HepG2 (cell line): ENCODE measurements at places on chromosomes 7 and 10.

DNA sequence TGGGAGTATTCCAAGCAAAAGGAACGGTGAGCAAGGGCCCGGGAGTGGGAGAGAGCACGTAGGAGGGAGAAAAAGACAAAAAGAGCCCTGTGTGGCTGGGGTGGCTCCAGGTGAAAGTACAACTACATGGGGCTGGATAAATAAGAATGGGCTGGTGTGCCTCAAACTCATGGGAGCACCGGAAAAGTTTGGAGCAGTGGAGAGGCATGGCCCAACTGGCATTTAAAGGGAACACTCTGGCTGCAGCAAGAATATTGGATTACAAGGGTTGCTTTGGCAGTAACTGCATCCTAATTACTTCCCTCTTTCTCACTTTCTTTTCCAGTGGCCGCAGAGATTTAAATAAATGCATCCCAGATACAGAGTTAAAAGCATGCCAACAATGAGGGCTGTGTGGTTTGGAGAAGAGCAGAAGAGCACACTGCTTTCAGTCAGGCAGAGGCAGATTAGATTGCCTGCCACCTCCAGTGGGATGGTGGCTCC, 39.1 kb upstream of the HERPUD2 start:
- peak; percentile 15 for DNase-seq

- DNase-seq: no peak
Measured at GRCh38 chr7:114225784-114226183, 188.8 kb upstream of the FOXP2 start.

DNA sequence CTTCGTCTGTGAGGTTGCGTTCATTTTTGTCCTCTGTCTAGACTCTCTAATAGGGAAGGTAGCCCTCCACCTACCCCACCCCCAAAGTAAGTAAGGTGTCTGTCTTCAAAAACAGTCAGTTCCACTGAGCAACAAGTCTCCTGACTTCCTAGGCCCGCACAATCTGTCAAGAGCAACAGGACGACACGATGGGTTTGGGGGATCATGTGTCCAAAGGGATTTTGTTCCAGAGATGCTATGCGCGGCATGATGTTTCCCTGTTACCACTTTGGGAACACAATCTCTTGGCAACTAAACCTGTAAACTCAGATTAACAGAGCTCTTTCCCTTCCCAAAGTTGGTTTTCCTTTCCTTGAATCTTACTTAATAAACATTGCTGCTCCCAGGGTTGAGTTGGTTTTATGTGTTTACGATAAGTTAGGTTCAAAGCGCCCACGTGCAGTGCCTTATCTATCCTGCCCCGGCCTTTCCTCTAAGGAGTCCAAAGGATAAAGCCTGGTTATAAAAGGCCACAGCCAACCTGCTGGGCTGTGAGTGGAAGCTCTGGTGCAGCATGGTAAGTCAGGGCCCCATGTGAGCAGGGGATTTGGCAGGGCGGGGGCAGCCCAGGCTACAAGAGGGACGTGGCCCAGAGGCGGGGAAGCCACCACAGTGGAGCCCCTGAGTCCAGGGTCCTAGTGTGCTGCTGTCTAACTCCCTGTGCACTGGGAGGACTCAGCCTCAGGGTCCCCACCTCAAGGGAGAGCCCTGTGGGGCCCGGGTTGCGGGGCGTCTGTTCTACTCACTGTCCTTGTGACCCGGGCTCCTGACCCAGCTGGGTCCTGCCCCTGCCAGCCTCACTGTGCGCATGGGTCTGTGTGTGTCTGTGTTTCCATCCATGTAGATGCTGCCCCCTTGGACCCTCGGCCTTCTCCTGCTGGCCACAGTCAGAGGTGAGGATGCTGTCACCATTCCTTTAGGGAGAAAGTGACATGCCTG, at the start of gene PNLIPRP2:
TSS of gene PNLIPRP2 (plus strand) at position 531 of the 978 bp plus-strand sequence.
- peak; percentile 48 for DNase-seq

DNA sequence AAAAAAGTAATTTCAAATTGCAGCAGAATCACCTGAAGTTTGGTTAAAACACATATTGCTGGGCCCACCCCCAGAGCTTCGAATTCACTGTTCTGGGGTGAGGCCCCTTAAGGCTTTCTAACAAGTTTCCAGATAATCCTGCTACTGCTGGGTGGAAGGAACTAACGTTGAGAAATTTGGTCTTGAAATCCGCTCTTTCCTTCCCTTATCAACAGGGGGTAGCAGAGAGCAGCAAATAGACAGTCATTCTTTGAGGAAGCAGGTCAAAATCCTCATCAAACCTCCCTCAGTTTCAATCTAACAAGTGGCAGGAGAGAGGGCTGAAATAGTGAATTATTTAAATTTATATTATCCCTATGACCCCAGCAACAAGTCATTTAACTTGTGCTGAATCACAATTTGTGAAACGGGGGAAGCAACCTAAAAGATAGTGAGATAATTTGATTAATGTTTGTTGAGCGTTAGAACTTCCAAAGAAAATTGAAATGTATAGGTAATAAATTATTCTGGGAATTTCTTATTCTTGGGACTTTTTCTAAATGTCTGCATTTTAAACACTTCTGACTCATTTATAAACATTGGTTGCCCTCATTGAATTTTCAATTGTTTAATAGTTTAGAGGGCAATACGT, 21.7 kb upstream of the MALSU1 start:
- DNase-seq: peak; percentile 76

DNA sequence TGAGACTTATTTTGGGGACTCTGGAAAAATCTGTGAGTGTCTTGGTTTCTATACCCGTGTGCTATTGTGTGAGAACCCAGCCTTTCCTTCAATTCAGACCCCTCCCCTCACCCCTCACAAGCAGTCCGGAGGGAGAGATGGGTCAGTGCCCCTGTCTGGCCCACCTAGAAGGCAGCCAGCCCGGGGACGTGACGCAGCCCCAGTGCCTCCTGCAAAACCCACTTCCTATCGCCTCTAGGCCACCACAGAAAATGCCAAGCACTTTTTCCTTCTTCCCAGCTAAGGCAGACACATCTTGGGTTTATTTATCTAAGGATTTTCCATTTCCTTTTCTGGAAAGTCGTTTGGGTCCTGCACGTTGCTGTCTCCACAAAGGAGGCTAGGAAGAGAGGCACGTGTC, 11.6 kb upstream of the AQP1 start:
- no peak for DNase-seq

DNA sequence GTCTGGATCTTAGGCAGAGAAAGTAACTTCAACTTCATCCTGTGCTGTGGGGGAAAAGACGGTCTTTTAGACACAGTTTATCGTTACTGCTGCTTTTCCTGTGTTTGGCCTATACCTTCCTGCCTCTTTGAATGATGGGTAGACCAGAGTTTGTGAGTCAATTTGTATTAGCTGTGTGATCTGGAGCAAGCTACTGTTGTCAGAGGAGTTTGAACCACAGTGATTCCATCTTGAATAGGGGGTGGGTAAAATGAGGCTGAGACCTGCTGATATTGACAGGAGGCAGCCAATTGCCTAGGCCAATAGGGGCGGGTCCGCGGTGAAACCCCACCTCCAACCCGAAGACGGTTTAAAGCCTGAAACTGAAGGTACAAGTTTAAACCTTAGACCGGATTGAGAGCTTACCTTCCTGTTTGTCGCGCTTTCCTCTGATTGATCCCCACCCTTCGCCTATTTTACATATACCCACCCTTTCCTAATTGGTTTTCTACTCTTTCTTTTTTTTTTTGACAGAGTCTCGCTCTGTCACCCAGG, 35.8 kb upstream of the EIF4H start:
- no peak for DNase-seq

- DNase-seq: no peak
Measured at GRCh38 chr7:101625031-101625791, 3.9 kb downstream of the MYL10 start.

DNA sequence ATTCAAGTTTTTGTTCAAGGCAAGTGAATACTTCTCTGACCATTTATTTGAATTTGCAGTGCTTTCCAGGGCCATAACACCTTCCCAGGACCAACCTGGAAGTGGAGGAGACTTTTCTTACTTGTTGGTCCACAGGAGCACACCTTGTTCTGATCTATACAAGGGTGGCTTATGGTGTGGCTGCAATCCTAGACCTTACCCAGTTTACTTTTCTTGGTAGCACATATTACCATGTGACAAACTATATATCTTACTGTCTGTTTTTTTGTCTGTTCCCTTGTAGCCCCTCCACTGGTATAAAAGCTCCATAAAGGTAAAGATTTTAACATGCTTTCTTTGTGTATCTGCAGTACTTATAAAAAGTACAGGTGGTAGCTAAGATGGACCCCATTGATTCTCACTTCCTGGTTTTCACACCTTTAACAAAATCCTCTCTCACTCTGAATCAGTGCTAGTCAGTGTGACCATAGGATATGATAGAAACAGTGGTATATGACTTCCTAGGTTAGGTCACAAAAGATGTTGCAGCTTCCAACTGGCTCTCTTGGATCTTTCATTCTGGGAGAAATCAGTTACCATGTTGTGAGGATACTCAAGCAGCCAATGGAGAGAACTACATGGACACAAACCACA, 5.6 kb upstream of the ASB4 start:
- no peak for DNase-seq

GRCh38 chr7:93819699-93820098, 70.9 kb downstream of the TFPI2 start:
- no peak for DNase-seq

DNA sequence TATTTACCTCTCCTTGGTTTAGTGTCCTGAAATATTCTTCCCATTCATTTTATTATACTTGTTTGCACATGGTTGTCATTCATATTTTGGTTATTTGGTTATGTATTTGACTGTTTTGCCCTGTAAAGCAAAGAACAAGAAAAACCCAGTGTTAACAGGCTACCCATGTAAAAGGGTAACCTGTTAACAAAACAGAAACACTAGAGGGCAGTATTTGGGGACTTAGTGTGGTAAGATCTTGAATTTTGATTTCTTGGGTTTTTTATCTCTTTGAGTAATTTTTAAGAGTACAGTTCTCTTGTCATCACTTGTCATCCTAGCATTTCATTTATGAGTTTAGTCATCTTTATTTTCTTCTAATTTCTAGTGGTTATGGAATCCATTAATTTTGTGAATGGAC, 51.3 kb downstream of the POLL start:
- DNase-seq: peak; percentile 23

DNA sequence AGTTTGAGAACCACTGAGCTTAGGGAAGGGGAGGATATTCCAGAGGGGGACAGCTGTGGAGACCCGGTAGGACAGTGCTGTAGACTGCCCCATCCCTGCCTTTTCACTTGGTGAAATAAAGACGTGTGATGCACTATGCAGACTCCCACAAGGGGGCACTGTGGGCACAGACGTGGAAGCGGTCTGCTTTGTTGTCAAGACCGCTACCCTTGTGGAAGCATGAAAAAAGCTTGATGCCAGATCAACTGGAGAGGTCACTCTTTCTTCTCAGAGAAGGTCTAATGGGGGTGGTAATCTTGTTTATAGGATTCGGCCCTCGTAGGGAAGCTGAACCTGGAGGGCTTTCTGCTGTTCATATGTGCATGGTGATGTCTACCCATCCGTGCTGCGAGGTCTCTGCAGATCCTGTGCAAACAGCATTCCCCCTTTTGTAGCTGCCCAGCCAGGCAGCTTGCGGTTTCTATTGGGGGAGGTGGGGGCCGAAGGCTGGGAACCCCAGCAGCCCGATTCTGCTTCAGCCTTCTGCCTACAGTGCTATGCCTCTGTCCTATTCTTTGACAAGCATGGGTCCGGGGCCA, 13.7 kb downstream of the RPS24 start:
- peak; percentile 79 for DNase-seq

DNA sequence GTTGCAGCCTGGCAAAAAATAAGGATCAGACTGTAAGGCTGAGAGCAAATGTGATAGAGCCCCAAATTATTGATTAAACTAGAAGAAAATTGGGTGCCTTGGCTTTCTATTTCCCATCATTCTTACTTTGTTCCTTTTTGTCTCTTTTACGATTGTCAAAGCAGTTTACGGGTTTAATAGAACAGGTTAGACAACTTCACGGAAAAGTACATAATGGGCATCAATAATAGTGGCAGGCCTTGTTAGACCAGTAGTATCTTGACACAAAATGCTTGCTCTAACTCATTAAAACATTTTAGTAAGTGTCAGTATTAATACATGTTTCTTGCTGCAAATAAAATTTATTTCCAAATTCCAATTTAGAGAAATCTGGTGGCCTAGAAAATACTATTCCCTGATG, 14.5 kb upstream of the GGCT start:
- DNase-seq: no peak

DNA sequence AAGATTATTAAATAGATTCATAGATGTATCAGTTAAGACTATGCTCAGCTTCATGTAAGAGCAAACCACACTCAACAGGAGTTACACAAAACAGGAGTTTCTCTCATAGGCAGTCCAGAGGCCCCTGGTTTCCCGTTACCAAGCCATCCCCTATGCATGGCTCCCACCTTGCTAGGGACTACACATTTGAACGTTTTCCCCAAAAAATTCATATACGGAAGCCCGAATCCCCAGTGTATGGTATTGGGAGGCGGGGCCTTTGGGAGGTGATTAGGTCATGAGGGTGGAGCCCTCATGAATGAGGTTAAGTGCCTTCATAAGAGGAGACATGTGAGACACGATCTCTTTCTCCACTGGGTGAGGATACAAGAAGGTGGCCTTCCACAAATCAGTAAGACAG, 29.1 kb downstream of the RSU1 start:
- DNase-seq: no peak

- DNase-seq: no peak
Measured at GRCh38 chr7:25105911-25106310, 19.1 kb downstream of the CYCS start.

GRCh38 chr7:84231157-84231556, 36.6 kb upstream of the SEMA3A start:
- DNase-seq: no peak

DNA sequence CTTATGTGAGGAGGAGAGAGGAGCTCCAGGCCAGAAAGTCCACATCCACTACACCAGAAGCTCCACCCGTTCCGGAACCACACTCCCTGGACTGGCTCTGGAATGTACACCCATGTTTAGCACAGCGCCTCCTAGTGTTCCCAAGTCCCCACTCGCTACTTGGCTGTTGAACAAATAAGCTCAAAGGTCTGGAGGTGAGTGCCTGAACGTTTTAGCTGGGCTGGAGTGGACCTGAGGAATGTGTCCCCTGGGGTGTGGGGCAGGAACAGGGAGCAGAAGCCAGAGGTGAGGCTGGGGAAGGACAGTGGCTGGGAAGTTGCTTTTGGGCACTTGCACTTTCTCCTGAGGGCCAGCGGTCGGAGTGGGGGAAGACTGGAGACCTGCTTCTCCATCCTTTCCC, 164.1 kb upstream of the CDCA7L start:
- peak; percentile 65 for DNase-seq
